ENCODE measurements at places on chromosomes 2 and 18.

GRCh38 chr2:21282515-21282898 lies 158.7 kb downstream of the TDRD15 start:
- no peak for DNase-seq

GRCh38 chr2:81529944-81530343 lies 1225.4 kb upstream of the LRRTM1 start:
- DNase-seq: no peak

DNA sequence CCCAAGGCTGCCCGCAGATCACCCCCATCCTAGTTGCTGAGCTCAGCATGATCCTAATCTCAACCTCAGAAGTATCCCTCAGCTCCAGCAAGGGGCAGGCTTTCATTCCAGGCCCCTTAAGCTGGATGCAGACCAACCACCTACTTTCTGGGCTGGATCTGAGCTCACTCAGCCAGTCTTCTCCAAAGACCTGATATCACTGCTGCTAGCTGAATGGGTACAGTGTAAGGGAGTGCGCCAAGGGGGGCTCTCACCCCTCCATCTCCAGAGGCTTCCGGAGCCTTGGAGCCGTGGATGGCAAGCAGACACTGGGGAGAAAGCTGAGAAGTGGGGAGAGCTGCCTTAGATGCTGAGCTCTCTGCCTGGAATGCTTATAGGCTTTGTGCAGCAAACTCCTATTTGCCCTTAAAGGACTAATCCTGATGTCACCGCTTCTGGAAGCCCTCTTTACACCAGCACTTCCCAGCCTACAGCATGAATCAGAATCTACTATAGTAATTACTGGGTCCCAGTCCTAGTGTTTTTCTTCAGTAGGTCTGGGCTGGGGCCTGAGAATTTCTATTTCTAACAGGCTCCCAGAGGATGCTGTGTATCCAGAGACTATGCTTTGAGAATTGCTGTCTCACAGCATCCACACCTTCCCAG lies 31.0 kb downstream of the GYPC start:
- no peak for DNase-seq

- no peak for DNase-seq
Measured at GRCh38 chr2:157825885-157826284, 50.2 kb downstream of the ACVR1 start.

GRCh38 chr2:29780906-29781305 lies 140.5 kb downstream of the ALK start:
- DNase-seq: no peak

DNA sequence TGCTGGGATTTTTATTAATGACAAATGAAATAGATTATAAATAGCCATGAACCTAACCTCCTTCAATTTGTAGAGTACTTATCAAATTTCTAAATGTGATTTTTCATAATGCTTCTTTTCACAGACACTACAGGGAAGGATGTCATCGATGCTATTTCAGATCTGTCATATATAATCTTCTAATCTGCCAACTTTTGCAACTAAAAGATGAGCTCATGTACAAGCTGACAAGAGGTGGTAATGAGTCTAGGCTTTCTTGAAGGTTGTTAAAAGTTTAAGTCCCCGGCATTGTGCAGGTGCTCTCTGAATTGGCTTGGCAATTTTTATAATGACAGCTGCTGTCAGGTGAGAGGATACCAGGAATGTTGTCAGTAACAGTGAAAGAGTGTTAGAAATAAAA lies 320.4 kb downstream of the LRRTM4 start:
- no peak for DNase-seq

DNA sequence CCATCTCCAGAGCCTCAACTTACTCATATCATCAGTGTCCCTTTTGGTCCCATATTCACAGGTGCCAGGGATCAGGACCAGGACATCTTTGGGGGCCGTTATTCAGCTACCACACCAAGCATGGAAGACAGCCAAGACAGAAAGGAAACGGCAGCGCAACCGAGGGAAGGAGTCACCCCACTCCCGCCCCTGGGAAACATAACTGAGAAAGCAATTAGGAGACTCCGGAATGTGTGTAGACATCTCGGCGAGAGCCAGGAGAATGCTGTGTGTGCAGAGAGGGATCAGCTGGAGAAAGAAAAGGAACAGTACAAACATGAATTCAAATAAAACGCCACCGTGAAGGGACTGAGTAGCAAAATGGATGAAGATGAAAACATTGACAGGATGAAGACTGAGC lies 13.4 kb upstream of the BOK start:
- DNase-seq: no peak

- no peak for DNase-seq
Measured at GRCh38 chr18:5294113-5294456, 1.4 kb downstream of the ZBTB14 start.

GRCh38 chr18:48202006-48202348 lies 207.2 kb downstream of the ZBTB7C start:
- no peak for DNase-seq

GRCh38 chr2:162127422-162127821 lies 24.6 kb downstream of the GCG start:
- DNase-seq: no peak

DNA sequence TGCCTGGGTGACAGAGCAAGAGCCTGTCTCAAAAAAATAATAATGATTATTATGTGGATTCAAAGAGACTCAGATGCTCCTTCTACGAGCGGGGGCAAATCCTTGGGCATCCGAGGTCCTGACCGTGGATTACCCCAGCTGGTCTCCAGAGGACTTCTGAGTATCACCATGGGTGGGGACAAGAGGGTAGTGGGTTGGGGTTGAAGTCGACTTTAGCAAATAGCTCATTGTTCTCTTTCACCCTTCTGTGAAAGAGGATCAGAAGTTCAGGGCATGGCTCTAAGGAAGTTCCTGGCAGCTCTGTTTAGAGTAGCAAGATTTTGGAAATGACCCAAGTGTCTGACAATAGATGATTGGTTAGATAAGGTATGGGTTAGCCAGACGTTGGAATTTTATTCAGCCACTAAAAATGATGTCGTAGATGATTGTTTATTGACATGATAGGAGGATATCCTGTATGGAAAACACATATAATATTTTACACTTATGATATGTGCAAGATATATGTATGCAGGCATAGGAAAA lies 59.0 kb upstream of the SPRED2 start:
- no peak for DNase-seq

- no peak for DNase-seq
Measured at GRCh38 chr18:50895350-50896045, 16.6 kb downstream of the ME2 start.

GRCh38 chr2:9178110-9178903 lies 28.3 kb upstream of the ASAP2 start:
- DNase-seq: no peak

DNA sequence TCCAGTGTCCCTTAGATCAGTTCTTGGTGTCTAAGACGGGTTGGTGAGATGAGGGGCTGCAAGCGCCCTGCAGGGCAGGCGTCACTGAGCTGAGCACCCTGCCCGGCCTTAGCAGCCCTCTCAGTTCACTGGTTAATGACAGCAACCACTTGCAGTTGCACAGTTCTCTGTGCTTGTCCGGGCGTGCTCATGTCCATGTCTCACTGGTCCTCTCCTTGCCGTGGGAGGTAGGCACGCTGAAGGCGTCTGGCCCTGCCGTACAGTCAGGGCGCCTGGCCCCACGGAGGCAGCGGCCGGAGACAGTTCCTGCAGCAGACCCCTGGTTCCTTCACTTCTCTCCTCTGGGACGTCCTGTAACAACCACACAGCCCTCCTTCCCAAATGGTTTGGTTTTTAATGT lies 75.3 kb downstream of the ARHGEF4 start:
- no peak for DNase-seq

GRCh38 chr2:189582809-189583192 lies 2.2 kb upstream of the SLC40A1 start:
- DNase-seq: no peak

- DNase-seq: no peak
Measured at GRCh38 chr2:62811972-62812371, 106.5 kb downstream of the EHBP1 start.

DNA sequence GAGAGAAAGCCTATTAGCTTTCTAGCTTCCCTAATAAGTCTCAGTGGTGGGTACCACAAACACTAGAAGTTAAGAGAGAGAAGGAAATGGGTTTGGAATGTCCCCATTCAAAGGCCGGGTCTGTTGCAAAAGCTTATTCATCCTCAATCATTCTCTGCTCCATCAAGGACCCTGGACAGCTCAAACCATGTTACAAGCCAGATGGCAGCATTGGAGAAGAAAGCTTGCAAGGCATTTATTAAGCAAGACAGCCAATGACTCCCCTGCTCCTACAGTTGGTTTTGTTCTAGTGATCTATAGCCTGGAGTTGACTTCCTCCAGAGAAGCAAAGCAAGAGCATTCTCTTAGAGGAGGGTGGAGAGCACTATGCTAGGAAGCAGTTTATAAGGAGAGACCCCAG lies 86.9 kb upstream of the LMAN1 start:
- no peak for DNase-seq

GRCh38 chr2:150944315-150944714 lies 317.3 kb downstream of the RBM43 start:
- no peak for DNase-seq

DNA sequence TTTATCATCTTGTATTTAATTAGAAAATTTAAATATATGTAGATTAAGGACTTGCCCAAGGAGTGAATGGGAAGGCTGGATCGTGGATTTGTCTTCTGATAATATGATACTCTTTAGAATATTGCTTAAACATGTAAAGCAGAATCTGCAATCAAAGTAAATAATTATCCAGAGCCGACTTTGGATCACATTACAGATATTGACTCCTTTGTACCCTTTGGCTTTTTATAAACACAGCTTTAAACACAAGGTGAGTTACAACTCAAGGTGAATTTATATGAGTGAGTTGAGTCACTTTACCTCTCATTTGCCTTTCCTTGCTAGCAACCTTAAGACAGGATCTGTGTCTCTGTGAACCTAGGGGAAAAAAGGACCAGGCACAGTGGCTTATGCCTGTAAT lies 37.7 kb upstream of the SLC25A52 start:
- no peak for DNase-seq

DNA sequence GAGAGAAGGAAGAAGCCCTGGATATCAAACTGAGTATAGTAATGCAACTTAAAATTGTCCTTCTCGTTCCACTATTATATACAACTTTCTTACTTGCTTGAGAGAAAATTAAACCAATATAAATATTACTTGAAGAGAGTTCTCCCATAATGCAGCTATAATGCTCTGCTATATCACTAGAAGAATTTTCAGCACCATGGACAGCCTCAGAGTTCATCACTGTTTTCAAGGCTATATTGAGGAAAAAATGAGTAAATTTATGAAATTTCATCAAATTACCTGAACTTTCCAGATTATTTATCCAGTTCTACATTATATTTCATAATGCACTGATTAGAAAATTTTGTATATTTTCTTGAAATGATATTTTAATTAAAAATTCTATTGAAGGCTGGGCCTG lies 1053.5 kb upstream of the FAM98A start:
- no peak for DNase-seq

GRCh38 chr2:219277703-219278654 lies 1.2 kb upstream of the DNAJB2 start:
- no peak for DNase-seq

DNA sequence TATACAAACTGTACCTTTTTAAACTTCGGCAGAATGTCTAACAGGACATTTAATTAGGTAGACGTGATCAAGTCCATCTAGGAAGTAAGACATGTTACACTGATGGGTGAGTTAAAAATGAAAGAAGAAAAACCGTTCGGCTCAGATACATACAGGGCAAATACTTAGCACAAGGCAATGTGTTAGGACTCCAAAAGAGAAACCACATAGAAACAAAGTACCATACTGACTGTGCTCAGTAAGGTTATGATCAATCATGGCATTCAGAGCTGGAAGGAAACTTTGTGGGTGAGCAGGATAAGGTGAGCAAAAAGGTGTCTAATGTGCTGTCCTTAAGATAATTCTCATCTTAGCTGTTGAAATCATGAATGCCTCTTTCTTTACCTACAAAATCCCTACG lies 211.9 kb downstream of the STK39 start:
- no peak for DNase-seq

GRCh38 chr18:46335534-46336101 lies 231.4 kb downstream of the HAUS1 start:
- no peak for DNase-seq

DNA sequence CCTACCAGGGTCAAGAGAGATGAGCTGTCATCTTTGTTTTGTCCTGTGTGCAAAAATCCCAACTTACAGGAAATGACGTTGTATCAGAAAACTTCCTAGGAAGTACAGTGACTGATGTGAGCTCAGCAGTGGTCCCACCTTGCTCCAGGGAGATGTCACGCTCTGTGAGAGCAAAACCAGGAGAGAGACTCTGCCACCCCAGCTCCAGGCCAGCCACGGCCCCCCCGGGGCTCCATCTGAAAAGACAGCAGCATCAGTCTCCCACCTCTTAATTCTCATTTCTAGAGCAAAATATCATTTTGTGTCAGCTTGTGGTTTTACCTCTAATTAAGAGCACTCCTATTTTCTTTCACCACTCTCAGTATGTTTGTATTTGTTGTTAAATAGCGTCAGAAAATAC lies 57.5 kb downstream of the MYL12B start:
- DNase-seq: no peak

DNA sequence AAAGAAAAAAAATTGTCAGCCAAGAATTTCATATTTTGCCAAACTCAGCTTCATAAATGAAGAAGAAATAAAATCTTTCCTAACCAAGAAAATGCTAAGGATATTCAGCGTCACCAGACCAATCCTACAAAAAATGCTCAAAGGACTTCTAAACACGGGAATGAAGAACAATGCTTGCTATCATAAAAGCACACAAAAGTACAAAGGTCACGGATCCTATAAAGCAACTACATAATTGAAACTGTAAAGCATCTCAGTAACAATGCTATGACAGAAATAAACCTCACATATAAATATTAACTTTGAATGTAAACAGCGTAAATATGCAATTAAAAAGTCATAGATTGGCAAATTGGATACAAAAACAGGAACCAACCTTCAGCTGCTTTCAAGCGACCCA lies 1314.6 kb upstream of the GYPC start:
- DNase-seq: no peak

- DNase-seq: no peak
Measured at GRCh38 chr2:203359450-203359849, 31.3 kb downstream of the ABI2 start.

DNA sequence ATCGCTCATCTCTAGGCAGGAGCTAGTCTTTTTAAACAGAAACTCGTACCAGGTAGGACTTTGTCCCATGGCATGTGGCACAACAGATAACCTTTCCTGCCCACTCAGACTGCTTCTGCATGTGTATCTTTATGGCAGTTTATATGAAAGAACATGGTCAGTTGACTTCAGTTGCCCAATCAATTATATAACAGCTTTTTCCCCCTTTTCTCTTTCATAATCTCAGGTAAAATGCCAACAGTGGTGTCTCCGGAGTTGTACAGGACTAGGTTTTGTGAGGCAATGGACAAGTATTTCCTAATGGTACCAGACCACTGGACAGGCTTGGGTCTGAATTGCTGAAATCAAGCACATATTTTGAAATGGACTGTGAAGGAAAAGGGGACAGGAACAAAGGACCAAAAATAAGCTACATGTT lies 51.6 kb upstream of the PTH2R start:
- DNase-seq: no peak

- no peak for DNase-seq
Measured at GRCh38 chr2:190110131-190110530, 47.6 kb upstream of the MSTN start.
